ENCODE measurements at places on chromosomes 12 and 14. TPM values are rescaled to one million over a fixed set of nuclear protein-coding genes. Genes with fewer than 3 reads are reported as not detected.
A peak's percentile ranks its signal among the peaks of the same experiment; 100 is the strongest.

GRCh38 chr12:62519043-62519442 is 52.4 kb downstream of the MON2 start:
- no peak for DNase-seq

DNA sequence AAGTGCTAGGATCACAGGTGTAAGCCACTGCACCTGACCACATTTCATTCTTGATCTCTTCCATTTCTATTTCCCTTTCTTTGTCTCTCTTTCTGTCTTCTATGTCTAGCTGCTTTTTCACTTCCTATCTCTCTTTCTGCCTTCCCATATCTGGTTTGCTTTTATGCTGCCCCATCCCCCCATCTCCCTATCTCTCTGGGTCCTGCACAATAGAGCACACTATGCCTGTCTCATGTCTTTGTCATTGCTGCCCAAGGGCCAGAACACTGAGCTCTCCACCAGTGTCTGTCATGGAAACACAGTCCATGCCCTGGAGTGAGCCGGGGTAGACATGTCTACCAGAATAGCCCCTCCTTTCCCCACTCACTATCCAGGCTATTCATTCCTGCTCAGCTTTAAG is 12.3 kb upstream of the RARG start:
- DNase-seq: no peak

- DNase-seq: no peak
Observed at GRCh38 chr14:102610968-102611811, 18.7 kb downstream of the RCOR1 start.

DNA sequence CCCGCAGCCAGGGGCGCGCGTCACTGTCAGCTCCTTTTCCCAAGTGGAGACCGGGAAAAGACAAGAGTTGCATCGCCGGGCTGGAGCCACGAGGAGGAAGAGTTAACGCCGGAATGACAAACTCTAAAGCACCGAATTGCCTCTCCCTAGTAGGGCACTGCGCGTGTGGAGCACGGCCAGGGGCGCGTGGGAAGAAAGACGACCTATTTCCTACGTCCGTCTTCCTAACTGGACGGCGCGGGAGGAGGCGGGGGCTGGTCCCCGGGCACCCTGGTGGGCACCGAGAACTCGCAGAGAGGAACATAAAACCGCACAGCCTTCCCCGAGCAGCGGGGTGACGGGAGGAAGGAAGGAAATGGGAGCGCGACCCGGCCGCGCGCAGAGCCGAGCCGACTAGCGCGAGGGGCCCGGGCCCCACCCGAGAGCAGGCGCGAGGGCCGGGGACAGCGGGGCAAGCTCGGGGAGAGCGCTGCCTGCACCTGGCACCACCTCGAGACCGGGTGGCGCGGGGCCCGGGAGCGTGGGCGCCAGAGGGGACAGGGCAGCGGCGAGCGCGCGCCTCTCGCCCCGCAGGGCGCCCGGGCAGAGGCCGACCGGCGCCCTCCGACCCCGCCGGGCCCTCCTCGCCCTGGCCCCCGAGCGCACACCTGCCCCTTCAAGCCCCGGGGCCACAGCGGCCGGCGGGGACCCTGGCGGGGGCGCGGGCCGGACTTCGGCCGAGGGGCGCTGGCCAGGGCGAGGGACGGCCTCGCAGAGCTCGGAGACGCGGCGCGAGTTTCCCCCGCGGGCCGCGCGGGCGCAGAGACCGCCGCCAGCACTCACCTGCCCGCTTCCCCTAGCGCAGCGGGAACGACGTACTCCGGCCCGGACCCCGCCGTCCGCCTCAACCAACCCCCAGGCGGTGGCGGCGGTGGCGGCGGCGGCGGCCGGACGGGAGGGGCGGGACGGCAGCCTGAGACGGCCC is at the start of gene SETD3:
TSS of gene SETD3 (minus strand) at position 954 of the 964 bp plus-strand sequence. CDS start 15,054 bp downstream, outside the sequence.
- peak; percentile 63 for DNase-seq

- peak; percentile 67 for DNase-seq
Observed at GRCh38 chr14:68680541-68681051, 112.3 kb downstream of the ZFP36L1 start.

GRCh38 chr12:111455448-111456320 is 50.0 kb downstream of the SH2B3 start:
- DNase-seq: peak; percentile 73

DNA sequence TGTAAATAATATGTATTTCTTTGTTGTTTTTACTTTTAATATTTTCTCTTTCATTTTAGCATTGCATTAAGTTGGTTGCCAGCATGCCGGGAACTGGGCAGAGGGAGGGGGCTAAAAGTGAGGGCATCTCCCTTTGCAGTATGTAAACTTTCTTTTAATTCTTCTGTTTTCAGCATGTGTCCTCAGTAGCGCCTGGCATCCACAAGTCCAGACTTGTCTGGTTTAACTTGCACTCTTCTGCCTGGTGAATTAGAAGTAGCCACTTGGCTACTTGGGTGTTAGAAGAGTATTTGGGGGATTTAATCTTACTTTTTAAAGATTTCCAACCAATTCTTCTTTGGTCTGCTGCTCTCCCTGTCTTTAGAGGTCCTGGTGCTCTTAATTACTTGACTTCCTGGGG is 117.2 kb upstream of the SCAF11 start:
- no peak for DNase-seq

- peak; percentile 83 for DNase-seq
Observed at GRCh38 chr12:108856428-108857157, 790 bp downstream of the SSH1 start.

STXBP6 gene
- 14.9 TPM for total RNA-seq

DNA sequence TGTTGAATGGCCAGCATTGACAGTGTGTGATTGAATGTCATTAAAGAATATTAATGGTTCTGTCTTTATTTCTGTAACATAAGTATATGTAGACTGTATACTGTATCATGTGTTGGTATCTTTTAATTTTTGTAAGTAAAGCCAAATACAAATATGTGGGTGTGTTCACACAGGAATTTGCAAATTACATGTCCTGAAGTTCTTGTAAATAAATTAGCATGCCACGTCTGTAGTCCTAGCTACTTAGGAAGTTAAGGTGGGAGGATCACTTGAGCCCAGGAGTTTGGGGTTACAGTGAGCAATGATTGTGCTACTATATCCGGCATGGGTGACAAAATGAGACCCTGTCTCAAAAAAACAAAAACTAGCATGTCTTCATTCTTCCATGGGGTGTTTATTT is 99.1 kb downstream of the KICS2 start:
- no peak for DNase-seq

FOXN4 gene
- total RNA-seq: not detected

GRCh38 chr14:58072288-58073071 is 79.5 kb downstream of the ARMH4 start:
- peak; percentile 60 for DNase-seq

PPP2R5C gene
- total RNA-seq: 97.2 TPM

DNA sequence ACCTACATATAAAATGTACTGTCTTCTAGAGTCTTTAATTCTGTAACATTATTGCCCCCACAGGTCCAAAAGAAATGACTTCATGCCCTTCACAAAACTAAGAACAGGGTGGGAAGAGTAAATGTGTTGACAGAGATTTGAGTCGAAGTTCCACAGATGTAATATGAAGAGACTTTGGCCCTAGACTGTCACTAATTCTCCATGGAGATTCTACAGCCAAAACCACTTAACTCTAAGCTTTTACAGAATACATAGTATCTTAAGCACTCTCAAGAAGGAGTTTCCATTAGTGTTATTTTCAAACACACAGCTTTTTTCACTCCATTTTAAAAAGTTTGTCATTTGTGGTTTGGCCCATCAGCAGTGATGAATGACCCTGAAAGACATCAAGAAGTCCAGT is 56.3 kb downstream of the ABCC9 start:
- DNase-seq: no peak

OVCH1 gene
- total RNA-seq: not detected

- no peak for DNase-seq
Observed at GRCh38 chr14:60272177-60272576, 23.2 kb downstream of the PPM1A start.

SLC38A4 gene
- total RNA-seq: 0.68 TPM

GPRC5A gene
- total RNA-seq: 4.7 TPM

ZDHHC22 gene
- not detected for total RNA-seq

- DNase-seq: peak; percentile 46
Observed at GRCh38 chr14:89276424-89276975, 140.5 kb downstream of the FOXN3 start.

- peak; percentile 61 for DNase-seq
Observed at GRCh38 chr12:3803865-3804472, 51.1 kb upstream of the CRACR2A start.

GPRC5D gene
- total RNA-seq: not detected

DNA sequence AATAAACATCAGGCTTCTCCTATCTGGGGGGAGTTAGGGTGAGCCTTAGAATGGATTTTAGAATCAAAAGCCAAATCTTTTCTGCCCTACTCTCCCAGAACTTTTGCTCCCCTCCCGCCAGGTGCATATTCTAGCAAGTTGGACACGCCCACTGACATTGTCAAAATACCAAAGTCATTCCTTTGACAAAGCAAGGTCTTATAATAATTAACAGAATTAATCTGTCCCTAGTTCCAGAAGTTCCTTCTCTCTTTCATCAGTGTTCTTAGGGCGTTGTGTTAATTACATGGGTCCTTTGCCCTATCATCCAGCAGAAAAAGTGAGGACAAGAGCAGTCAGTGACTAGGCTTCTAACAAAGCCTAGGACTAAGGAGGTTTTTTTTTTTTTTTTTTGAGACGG is 2.4 kb downstream of the PRR13 start:
- no peak for DNase-seq

- DNase-seq: no peak
Observed at GRCh38 chr14:27929797-27930347, 836.7 kb upstream of the FOXG1 start.

DNA sequence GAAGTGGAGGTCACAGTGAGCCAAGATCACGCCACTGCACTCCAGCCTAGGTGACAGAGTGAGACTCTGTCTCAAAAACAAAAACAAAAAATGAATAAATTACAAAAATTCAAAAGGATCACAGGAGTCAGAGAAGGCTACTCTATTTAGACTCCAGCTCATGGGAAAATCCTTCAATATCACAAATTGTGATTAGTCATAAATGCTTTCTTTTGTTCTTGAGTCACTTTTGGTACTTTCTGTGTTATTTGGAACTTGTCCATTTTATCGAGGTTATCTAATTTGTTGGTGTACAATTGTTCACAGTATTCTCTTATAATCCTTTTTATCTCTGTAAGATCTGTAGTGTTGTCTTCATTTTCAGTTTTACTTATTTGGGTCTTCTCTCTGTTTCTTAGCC is 18.9 kb downstream of the ALDH2 start:
- DNase-seq: no peak

ZNF891 gene
- total RNA-seq: 0.49 TPM

GRCh38 chr12:107163413-107163812 is 70.1 kb upstream of the CRY1 start:
- DNase-seq: peak; percentile 7

GRCh38 chr14:100117633-100118395 is 41.6 kb downstream of the DEGS2 start:
- no peak for DNase-seq

DNA sequence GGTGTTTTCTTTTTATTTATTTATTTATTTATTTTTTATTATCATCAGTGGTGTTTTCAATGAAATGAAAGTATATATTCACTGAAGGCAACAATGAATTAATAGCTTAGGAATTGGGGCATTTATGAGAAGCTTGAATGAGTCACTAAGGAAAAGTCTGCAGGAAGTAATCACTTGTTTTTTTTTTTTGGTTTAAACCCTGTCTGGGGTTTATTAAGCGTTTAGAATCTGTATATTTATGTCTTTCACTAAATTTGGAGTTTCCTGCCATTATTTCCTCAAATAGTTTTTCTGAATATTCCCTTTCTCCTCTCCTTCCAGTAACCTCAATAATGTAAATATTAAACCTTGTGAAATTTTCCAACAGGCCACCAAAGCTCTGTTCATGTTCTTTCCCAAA is 85.5 kb downstream of the TESC start:
- DNase-seq: no peak

- no peak for DNase-seq
Observed at GRCh38 chr12:91316161-91316906, 133.7 kb upstream of the DCN start.

DCTN2 gene
- total RNA-seq: 155 TPM

DNA sequence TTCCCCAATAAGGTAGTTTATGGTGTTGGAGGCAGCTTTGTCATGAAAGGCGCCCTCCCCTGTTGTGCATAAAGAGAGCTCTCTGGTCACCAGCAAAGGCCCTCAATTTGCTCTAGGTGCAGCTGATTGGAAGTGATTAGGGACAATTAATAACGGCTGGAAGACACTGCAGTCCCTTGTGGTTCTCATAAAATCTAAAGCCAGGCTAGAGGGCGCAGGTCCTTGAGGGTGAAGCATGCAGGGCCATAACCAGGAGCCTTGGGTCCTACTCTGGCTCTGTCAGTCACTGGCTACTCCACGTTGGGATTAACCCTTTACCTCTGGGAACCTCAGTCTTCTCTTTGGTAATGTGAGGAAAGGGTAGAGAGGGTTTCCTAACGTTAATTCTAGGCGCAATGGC is 1.9 kb downstream of the DAAM1 start:
- peak; percentile 43 for DNase-seq

- no peak for DNase-seq
Observed at GRCh38 chr14:41973178-41973577, 366.5 kb downstream of the LRFN5 start.

G2E3 gene
- total RNA-seq: 29.1 TPM

LRRC10 gene
- total RNA-seq: not detected

DNA sequence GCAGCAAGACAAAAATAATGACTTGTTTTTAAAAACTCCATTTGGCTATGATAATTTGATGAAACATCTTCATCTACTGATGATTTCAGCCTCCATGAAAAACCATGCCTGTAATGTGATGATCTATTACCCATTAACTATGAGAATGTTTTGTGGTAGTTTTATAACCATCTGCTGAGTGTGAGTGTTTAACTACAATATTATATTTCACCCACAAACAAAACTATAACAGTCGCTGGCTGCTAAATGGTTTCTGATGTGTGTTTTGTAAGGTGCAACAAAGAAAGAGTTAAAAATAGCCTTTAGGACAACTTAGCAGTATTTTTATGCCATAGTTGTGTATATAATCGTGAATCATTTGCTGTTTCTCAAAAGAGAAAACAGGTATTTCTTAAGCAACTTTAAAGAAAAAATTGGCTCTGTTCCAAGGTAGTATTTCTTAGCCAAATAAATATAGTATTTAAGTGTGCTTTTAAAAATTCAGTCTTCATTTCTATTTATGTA is 4.9 kb downstream of the PTHLH start:
- no peak for DNase-seq

TAS2R19 gene
- total RNA-seq: 0.24 TPM

CBLN3 gene
- total RNA-seq: 0.72 TPM

GLIPR1L2 gene
- 0.36 TPM for total RNA-seq

SIX1 gene
- total RNA-seq: 7.7 TPM

DNA sequence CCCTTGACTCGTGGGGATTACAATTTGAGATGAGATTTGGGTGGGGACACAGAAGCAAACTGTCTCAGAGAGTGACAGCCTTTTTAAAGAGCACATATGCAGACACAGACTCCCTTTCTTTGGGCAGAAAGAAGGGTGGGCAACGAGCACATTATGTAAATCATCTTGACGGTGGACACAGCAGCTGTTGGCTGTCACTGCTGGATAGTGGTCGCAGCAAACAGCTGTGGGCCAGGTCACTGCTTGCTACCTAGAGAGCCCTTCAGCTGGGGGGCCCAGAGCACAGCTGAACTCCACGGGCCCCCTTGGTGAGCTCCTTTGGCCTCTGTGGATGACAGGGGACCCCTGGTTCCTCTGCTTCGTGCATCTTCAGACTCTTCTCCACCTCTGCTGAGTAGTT is 23.1 kb downstream of the PPP2R5C start:
- DNase-seq: no peak
